ENCODE measurements at places on chromosomes 11 and 22.

- DNase-seq = no peak
These were observed 395.3 kb downstream of the BRD1 start for GRCh38 chr22:49432211-49432896.

GRCh38 chr11:26090651-26091050, 241.3 kb upstream of the ANO3 start:
- no peak for DNase-seq

DNA sequence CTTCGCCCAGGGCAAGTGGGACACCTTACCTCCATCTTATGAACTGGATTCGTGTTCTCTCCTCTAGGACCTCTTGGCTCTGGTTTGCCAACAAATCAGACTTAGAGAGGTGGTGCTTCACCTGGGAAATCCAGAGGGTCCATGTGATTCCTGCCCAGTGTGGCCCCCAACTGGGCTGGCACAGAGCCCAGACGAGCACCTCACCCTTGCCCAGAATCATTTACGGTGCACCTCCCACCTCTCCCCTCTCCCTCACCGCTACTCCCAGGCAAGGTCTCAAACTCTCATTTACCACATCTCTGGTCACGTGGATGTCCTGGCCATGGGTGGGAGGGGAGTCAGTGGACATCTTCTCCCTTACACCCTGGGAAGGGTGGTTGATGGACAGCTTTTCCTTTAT, 1.1 kb downstream of the SPATA19 start:
- DNase-seq = no peak

DNA sequence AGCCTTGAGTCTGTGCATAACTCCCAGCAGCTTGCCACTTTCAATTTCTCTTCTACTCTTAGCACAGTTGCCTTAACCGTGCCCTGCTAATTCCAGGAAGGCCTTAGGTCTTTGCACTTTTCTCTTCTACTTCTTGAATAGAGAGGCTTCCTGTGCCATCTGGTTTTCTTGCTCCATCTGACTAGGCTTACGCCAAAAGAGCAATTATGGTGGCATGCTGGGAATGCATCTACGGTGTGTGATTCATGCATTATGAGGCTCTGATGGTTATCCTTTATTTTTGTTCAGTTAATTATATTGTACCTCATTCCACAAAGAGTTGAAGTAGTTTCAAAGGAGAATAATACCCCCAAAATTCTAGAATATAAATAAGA, 29.4 kb downstream of the SIK2 start:
- no peak for DNase-seq

DNA sequence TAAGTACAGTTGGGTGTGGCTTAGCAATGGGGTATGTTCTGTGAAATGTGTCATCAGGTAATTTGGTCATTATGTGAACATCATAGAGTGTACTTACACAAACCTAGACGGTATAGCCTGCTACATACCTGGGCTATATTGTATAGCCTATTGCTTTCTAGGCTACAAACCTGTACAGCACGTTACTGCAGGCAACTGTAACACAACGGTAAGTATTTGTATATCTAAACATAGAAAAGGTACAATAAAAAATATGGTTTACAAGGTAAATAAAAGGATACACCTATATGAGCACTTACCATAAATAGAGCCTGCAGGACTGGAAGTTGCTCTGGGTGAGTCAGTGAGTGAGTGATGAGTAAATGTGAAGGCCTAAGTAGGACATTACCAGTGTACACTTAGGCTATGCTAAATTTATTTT, 73.1 kb upstream of the GDPD4 start:
- DNase-seq = no peak

- no peak for DNase-seq
These were observed 10.4 kb downstream of the MLC1 start for GRCh38 chr22:50074551-50075530.

DNA sequence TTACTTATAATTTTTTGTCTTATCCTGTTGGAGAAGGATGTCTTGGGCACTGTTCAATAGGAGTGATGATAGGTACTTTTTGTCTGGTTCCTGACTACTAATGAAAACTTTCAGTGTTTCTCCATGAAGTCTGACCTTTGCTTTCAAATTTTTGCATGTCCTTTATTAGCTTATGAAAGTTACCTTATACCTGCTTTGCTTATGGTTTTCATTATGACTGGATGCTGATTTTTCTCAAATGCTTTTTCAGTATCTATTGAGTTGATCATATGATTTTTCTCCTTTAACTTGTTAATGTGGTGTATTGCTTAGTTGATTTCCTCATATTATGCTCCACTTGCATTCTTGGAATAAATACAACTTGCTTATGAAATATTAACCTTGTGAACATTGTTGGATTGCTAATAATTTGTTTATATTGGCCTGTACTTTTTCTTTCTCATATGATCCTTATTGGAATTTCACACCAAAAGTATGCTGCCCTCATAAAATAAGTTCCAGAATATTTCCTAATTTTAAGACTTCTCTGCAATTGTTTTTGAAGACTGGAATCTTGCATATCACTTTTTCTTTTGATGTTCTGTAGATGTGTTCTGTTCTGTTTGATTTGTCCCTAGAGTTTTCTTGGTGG, 85.0 kb upstream of the SC5D start:
- DNase-seq = no peak

- DNase-seq = no peak
These were observed 713.9 kb downstream of the ETS1 start for GRCh38 chr11:127873478-127873877.

- no peak for DNase-seq
These were observed at the start of gene CELSR1 for GRCh38 chr22:46537225-46537945. TSS of gene CELSR1 (minus strand) at chr22:46537620. CDS start at chr22:46537170, 450 bp downstream.

- no peak for DNase-seq
These were observed 48.4 kb upstream of the CYP2D6 start for GRCh38 chr22:42178910-42179519.

GRCh38 chr11:76666830-76667229, 3.7 kb downstream of the LRRC32 start:
- no peak for DNase-seq

- DNase-seq = no peak
These were observed 402.0 kb upstream of the CADM1 start for GRCh38 chr11:115906171-115906570.
